ENCODE measurements at places on chromosomes 5 and 9.

- no peak for DNase-seq
Measured at GRCh38 chr9:136190237-136190601, 14.7 kb downstream of the LHX3 start.

DNA sequence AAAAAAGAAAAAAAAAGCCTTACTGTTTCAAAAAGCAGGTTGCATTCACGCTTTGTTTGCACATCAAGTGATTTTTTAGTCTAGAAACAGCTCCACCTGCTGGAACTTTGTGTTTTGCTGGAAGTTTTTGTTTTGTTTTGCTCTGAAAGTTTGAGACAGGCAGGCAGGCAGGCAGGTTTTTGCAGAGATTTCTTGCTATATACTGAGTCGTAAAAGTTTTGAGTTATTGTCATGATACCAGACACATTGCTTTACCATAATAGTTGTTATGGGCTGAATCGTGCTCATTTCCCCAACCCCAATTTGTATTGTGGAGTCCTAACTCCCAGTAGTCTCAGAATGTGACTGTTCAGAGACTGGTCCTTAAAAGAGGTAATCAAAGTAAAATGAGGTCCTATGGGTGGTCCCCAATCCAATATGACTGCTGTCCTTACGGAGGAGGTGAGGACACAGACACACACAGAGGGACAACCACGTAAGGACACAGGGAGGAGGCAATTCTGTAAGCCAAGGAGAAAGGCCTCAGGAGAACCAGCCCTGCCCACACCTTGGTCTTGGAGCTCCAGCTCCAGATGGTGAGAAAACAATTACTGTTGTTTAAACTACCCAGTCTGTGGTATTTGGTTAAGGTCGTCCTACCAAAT, 20.9 kb downstream of the OR2Y1 start:
- peak; percentile 13 for DNase-seq

DNA sequence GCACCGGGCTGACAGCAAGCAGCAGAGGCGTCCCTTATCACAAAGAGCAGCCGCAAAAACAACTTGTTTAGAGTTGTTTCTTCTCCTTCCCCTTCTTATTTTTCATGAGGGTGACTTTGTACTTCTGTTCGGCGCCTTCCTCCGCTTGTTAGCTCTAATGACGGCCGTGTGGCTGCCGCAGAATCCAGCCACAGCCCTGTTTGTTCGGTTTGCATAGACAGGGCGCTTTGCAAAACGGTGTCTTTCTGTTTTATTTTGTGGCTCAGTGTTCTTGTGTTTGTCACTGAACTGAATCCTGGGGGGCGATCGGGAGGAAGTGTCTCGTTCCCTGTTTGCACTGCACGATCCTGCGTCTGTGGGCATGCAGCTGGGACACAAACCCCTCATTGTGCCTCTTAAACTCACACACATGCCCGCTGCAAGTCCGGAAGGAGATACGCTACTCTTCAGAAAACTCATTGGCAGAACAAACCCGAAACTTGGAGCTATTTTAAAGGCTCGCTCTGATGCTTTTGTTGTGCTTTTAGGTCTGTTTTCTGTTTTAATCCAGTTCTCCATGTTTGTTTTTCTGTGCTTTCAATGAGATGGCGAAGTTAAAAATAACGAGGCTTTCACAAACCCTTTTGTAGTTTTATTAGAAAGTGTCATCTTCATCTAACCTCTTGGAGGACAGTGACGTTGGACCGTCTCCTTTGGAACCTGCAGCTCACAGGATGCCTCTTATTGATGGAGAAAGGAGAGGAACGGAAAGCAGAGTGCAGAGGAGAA, 213.9 kb downstream of the IRX2 start:
- no peak for DNase-seq

DNA sequence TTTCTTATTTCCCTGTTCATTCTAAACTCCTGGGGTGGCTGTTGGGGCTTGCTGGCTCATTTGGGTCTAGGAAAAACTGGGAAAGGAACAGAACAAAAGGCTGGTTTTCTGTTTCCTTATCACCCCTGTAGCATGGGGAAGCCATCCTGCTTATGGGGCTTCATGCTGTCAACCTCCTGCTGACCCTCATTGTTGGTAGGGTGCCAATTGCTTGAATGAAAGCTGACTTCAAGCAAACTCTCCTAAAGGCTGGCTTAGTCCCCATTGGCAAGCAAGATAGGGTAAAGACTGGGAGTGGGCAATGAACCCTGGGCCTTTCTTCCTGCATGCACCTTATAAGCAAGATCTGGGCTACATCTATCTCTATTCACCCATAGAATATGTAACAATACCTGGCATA, 511.6 kb downstream of the DMAC1 start:
- no peak for DNase-seq

GRCh38 chr5:168578538-168579487, at the start of gene PANK3:
TSS of gene PANK3 (minus strand) at chr5:168579368. CDS start at chr5:168579283, 85 bp downstream.
- DNase-seq = no peak

DNA sequence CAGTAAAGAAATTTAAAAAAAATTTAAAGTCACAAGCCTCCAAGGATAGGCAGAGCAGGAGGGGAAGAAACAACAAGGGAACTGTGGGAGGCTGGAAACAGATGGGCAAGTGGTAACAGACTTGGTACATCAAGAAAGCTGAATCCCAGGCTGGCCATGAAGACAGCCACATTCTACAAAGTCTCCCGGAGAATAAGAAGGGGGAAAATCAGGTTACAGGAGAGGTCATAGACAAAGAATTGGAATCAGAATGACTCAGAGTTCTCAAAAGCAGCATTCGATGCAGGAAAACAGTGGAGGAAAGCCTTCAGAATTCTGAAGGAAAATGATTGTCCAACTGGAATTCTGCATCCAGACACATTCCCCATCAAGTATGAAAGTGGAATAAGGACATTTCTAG, 129.7 kb downstream of the ADAMTS2 start:
- DNase-seq = no peak

GRCh38 chr9:106691627-106692026, 171.3 kb upstream of the ZNF462 start:
- no peak for DNase-seq

GRCh38 chr9:97501177-97501971, at the start of gene TMOD1:
TSS of gene TMOD1 (plus strand) at chr9:97501666. CDS start at chr9:97524189, 22,523 bp downstream.
- DNase-seq = peak; percentile 89

GRCh38 chr5:178353461-178353860, 120.9 kb upstream of the PHYKPL start:
- no peak for DNase-seq

Measured in body of pancreas (tissue), 4 donors.